CD4-positive, alpha-beta T cell treated with Interferon alpha-2 for 1 hour (primary cell): ENCODE measurements at places on chromosomes 4 and X.
A peak's percentile ranks its signal among the peaks of the same experiment; 100 is the strongest.

DNA sequence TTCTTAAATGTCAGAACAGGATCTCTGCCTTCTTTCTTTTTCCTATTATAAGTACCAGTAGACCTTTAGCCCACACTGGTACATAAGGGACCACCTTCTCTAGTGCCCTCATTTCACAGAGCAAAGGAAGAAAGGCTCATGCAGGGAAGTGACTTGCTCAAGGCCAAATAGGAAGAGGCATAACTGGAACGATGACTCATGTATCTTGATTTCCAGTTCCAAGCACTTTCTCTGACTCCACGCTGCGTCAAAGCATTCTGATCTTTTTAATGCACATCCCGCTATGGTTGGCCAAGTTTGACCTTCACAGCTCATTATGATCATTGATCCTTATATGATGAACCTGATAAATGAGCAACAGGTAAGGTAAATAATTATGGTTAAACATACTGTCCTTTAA, 542.0 kb downstream of the GBA3 start:
- DNase-seq = no peak

GRCh38 chrX:13515211-13515930, 54.0 kb upstream of the EGFL6 start:
- no peak for DNase-seq

DNA sequence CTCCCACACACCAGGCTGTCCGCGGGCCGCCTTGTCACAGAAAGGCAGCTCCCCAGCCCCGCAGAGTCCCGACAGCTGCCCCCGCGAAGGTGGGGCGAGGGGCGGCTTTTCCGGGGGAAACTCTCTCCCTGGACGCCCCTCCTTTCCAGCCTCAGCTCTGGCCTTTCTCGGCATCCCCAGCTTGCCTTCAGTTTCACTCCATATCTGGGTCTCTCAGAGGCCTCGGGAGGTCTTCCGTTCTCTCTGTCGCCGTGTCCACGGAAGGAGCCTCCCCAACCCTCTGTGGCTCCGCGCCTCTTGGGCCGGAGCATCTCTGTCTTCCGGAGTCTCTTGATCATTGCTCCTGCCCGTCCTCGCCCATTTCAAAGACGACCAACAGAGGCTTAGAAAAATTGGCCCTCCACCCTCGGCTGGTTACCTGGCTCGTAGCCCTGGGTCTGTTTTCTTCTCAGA, 6.1 kb upstream of the MSX1 start:
- DNase-seq = no peak

DNA sequence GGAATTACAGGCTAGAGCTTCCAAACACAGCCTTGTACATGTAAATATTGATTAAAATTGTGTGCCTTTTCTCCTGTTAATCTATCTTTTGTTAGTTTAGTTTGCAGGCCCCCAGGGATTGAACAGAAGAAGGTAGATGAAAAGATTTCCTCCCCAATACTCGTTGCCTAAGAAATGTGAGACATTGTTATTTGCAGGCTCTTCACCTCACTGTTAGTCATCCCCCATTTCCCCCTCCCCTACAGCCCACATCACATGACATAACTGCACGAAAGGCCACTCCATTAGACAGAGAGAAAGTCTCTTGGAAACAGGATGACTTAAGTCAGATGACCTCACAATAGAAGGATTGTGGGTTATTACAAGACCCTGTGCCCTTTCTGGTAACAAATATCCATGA, 13.3 kb upstream of the MID1 start:
- no peak for DNase-seq

- DNase-seq = no peak
Observed at GRCh38 chrX:47564438-47565085, 3.6 kb downstream of the ARAF start.

DNA sequence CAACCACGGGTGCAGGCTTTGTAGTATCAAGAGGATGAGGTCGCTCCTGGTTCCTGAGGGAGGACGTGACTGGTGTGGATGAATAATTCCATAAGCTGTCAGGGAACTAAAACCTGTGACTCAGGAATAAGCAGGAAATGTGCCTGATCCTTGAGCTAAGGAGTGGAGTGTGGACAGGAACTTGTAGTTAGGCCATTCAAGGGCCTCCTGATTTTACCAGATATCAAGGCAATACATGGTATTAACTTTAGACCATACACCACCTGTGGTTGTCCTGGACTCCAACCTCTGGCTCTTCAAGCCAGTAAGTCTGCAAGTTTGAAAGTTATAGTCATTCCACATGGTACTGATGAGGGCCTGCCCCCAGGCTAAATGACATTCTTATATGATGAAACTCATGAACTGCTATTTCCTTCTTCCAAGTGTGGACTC, 12.1 kb upstream of the ING2 start:
- DNase-seq = no peak

DNA sequence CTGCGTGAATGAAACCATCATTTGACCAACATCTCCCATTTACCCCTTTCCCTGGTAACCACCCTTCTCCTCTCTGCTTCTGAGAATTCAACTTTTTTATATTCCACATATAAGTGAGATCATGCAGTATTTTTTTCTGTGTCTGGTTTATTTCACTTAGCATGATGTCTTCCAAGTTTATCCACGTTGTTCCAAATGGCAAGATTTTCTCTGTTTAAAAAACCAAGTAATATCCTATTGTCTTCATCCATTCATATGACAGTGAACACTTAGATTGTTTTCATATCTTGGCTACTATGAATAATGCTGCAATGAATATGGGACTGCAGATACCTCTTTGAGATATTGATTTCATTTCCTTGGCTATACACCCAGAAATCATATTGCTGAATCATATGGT, 362.4 kb upstream of the SLC7A11 start:
- DNase-seq = no peak

- no peak for DNase-seq
Observed at GRCh38 chr4:101183221-101183620, 164.1 kb downstream of the PPP3CA start.

- peak; percentile 55 for DNase-seq
Observed at GRCh38 chr4:38131371-38132091, 171.3 kb downstream of the PTTG2 start.

DNA sequence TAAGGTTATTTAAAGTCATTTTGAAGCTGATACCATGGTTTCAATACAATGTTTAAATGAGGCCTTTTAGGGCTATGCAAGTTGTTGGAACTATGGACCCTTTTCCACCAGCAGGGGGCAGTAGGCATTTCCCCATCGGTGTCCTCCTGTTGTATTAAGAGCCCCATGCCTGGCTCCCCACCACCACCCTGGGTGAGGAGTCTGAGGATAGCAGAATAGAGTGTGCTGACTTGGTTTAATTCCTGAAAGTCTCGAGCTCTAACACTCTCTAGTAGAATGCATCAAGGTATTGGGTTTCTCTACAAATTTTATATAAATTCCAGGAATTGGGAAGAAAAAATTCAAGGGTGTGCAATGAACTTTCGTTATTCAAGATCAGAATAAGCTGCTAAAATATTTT, 234.8 kb upstream of the JADE1 start:
- peak; percentile 50 for DNase-seq

DNA sequence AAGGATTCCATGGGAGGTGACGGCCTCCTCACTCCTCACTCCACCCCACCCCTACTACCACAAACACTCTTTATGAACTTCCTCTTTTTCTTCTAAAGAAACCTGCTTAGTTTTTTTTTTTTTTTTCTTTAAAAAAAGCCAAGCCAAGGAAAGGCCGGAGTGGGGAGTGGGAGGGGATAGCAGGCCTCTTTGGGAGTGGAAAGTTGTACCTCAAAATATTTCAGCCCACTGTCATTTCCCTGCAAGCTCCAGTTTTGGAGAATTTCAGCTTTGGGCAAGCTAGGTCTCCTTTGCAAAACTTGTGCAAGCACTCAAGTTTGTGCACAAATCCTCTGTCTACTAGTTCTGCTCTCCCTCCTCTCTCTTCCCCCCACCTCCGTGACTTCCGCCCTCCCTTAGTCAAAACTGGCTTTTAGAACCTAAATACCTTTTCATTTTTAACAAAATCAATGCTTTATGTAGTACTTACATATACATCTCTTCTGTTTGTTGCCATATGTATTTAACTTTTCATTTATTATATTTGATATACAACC, 512 bp upstream of the ANTXR2 start:
- DNase-seq = peak; percentile 12

DNA sequence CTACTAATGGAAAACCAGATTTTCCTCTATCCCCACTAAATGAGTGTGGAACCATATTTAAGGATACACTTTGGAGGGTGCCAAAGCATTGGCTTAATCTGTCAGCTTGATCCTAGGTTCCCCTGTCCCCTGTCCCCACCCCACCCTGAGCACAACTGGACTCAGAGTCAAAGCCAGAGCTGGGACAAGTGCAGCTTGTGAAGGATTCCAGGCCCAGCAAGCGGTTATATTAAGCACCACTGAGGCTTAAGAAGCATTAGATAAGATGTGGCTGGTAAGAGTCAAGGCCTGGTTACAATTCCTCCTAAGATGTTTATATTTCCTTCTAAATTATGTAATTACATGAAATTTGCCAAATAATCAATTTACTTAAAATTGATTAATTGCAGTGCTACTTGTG, 350.0 kb upstream of the GATB start:
- no peak for DNase-seq

DNA sequence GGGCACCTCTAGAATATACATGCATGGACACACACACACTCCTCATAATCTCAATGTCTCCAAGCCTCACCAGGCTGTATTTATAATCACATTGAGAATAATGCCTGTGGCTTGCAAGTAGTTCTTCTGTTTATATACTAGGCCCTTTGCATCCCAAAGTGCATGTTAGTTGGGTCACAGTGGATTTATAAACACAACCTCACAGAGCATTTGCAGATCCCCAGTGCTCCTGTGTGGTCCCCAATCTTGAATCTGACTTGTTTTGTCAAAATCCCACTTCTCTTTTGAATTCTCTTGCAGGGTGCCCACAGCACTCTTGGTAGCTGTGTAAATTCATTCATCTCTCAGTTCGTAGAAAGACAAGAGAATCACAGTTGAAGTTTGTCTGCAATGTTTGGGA, 49.6 kb upstream of the PROM1 start:
- DNase-seq = no peak

GRCh38 chr4:104129243-104129642, 365.5 kb downstream of the CXXC4 start:
- DNase-seq = no peak

DNA sequence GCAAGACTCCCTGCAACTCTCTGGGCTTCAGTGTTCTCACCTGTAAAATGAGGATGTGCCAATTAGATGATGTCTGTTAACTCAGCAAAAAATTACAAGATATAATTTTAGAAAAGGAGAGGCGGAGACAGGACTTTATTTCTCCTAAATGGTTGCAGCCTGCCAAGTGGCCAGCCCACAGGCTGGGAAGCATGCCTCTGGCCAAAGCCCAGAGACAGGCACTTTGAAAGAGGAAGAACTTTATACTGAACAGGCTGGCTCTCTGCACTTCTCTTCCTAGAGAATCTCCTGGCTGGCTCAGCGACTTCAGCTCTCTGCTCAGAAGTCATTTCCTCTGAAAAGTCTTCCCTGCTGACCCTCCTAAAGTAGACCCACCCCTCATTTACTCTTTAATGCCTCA, 3.7 kb downstream of the PRDM5 start:
- DNase-seq = no peak

GRCh38 chr4:53529025-53529424, 62.3 kb downstream of the LNX1 start:
- no peak for DNase-seq

DNA sequence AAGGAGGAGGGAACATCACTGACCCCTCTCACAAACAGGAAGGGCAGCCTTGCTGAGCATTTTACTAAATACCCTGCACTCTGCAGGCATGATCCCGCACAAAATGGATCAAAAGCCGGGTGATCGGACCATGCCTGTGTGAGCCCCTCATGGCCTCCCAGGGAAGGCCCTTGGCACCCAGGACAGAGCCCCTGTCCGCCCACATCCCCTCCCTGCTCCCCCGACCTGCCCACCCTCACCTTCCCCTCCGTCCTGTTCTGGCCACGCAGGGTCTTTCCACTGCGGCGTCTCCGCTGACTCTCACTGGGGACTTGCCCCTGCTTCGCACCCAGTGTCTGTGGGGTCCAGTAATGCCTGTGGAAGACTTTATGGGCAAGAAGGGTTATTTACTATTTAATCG, 105.0 kb downstream of the HMX1 start:
- DNase-seq = no peak

GRCh38 chr4:86432559-86433134, 72.8 kb upstream of the MAPK10 start:
- no peak for DNase-seq

DNA sequence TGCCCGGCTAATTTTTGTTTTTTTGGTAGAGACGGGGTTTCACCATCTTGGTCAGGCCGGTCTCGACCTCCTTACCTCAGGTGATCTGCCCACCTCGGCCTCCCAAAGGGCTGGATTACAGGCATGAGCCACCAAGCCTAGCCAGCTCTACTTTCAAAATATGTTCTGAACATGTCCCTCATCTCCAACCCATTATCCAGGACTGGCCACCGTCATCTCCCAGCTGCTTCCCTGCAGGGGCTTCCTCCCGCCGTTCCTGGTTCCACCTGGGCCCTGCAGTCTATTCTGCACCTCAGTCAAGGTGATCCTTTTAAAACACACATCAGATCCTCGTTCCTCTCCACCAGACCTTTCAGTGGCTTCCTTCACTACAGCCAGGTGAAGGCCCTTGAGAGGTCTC, 80.9 kb upstream of the NKX1-1 start:
- DNase-seq = no peak

DNA sequence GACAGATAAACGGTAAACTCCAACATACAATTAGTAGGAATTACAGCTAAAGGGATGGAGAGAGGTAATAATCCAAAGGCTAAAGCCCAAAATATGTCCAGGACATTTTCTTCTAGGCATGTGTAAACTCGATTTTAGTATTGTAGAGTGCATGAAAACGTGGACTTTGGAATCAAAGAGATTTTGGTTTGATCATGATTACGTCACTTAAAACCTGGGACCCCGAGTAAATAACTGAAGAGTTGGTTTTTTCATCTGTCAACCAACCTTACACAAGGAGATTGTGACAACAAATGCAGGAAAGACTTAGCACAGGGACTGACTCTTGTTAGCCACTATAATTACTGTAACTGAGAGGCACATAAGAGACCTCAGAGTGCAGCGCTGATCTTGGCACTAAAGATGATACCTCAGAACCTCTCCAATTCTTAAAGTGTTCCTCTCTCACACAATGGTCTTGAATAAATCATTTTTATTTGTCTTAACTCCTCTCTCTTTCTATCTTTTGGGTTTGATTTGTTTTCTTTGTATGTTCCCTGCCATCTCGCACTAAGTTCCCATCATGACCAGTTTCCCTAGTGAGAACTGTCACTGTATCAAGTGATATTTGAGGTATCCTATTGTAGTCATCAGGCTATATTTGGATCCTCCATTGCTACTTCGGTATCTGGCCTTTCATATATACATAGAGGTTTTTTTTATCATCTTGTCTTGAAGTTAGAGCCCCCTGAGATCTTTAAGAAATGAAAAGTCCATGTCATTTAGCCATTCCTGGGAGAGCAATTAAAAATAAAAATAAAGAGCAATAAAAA, 32.2 kb upstream of the MSL3 start:
- no peak for DNase-seq
